ENCODE measurements at places on chromosomes 4 and X.
A peak's percentile ranks its signal among the peaks of the same experiment; 100 is the strongest.

DNA sequence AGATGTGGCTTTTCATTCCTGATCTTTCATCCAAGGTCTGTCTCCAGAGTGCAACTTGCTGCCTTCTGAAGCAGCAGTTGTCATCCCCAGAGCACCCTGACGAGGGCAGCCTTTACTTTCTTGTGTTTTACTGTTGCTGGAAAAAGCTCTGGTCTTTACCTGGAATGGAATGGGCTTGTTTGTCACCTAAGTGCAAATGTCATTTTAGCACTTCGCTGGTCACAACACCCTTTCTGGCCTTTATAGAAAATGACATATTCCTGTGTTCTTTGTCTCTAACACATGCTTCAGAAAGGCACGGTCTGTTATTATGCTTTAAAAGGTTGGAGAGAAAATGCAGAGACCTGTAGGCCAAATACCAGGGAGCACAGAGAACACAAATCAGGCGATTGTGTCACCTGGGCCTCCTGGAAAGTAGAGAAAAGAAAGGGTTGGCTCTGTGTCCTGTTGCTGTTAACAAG, 332.7 kb upstream of the IGFBP7 start:
- DNase-seq = peak; percentile 0

- no peak for DNase-seq
Measured at GRCh38 chrX:22603060-22603459, 330.3 kb downstream of the CBLL2 start.

DNA sequence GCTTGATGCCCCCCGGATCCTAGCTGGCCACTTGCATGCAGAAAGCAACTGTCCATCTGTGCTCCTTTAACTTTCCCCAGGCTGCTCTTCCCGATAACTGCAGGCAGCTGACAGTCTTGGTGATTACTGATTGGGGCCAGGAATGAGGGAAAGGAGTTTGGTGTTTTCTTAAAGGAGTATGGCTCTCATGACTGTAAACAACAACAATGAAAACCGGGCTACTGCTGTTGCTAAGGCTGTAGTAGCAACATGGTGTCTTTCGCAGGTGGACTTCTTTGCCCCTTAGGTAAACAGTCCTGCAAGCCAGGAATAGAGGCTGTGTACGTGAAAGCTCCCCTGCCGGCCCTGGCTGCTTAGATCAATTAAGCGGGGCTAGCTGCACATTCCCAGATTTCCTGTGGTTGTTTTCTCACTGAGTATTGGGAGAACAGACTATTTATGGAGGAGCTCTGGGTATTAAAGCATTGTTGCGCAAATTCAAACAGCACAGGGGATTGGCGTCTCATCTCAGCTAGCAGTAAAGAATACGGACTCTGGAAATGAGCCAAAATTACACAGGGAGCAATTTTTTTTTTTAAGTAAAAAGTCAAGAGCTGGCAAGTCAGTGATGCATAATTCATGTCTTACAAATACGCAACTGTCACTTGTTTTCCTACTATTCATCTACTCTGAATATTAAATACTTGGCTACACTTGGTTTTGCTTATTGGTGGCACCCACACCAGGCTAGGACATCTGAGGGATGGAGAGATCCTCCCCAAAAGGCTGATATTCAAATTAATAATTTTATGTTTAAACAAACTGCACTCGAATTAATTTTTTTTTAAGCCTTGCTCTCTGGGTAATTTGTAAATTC, 61.6 kb upstream of the NAP1L5 start:
- DNase-seq = no peak

DNA sequence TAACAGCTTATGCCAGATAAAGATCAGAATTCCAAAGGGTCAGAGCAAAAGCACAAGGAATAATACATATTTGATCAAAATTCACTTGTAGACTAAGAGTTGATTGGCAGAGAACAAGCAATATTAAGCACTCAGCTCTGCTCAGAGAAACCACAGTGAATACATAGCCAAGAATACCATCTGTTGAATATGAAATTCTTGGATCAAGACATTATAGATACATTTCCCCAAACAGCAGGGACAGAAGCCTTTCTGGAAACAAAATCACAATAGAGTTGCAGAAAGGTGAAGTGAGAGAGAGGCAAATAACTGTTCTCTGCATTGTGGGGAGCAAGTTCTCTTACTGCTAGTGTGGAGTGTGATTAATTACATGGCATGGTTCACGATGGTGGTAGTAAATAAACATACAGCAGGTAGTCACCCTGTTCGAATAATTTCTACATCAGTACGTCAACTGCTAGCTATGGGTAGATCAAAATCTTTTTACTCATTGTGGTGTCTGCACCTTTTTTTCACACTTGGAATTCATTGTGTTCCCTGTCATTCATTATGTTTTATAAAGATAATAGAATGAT, 366.7 kb downstream of the PCDH7 start:
- no peak for DNase-seq

- no peak for DNase-seq
Measured at GRCh38 chrX:20742106-20742505, 475.4 kb upstream of the RPS6KA3 start.

- DNase-seq = no peak
Measured at GRCh38 chr4:4651811-4652755, 110.2 kb upstream of the STX18 start.

- DNase-seq = no peak
Measured at GRCh38 chr4:44256414-44256813, 192.2 kb downstream of the KCTD8 start.

- peak; percentile 78 for DNase-seq
Measured at GRCh38 chr4:143184217-143184502, 557 bp upstream of the USP38 start.

DNA sequence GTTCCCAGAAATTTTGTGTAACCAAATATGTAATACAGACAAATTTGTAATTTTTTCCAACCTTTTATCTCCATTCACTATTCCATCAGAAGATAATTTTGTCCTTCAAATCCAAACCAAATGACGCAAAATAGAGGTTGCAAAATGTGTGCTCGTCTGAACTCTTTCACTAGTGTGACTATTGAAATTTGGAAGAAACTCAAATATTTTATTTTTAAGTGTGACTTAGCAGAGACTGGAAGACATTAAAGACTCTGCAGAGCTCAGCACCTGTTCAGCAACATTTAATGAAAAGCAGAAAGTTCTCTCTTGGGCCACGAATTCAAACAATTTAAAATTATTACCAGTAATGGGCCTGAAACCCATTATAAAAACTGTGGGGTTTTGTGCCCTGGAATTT, 30.0 kb upstream of the APELA start:
- DNase-seq = no peak

GRCh38 chr4:56787380-56787779, 34.1 kb downstream of the SPINK2 start:
- DNase-seq = no peak

- no peak for DNase-seq
Measured at GRCh38 chr4:34194585-34194984, 2049.7 kb downstream of the ARAP2 start.

- DNase-seq = no peak
Measured at GRCh38 chrX:64975491-64975890, 759 bp downstream of the ZC4H2 start.

DNA sequence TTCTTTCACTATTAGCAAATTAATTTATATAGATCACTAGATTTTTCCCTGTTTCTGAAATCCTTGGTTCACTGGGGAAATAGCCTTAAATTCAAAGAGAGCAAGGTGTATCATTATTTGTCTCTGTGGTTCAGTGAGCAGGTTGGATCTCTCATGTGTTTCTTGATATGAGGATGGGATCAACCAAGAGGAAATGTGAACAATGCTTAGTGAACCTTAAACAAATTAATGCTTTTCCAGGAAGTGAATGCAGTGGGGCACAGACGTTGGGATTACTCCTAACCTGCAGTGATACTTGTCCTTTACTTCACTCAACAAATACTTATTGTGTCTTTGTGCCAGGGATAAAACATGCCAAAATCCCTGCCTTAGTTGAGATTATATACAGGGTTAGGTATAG, 193.2 kb downstream of the SHROOM3 start:
- DNase-seq = no peak

DNA sequence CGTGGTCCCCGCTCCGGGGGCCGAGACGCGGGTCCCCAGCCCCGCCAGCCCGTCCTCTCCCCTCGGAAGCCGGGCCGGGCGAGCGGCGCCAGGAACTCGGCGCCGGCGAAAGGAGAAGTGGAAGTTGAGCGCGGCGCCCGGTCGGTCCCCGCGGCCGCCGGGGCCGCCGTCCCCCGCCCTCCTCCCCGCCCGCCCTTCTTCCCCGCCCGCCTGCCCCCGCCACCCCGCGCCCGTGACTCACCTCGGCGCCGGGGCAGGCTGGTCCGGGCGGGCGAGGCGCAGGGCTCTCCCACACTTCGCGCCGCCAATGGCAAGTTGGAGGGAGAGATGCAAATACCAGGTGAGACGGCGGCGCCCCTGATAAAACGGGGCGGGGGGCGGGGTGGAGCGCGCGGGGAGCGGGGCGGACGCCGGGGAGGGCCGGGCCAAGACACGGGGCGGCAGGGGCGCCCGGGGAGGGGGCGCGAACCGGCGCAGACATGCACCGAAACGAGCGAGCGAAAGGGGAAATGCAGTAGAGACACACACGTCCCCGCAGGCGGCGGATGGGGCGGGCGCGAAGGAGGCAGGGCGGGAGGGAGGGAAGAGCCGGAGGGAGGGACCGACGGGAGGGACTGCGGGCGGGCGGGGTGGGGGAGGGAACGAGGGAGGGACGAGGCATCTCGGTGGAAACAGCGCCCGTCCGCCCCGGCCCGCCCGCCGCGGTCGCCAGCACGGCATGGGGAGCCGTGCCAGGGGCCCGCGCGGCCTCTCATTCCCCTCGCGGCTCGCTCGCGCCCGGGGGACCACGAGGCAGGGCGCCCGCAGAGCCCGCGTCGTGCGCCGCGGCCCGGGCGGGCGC, at the start of gene ELF4:
Gene ELF4, minus strand, starts transcription at position 119 of the 841 bp plus-strand sequence. CDS start 29,167 bp downstream, outside the sequence.
- DNase-seq = no peak

DNA sequence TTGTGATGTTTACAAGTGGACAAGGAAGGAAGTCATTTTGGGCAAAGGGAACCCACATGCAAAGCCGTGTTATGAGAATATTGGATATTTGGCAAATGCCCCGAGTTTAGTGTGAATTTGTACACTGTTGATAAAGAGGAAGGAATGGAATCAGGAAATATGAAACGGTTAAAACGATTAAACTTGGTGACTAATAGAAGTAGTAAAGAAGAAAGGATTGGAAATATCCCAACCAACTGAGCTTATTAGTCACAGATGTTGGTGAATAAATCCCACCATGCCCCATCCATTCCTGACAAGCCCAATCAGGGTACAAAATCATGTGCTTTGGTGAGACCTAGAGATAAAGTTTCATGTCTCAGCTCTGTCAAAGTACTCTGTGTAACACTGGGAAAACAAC, 22.0 kb downstream of the ARHGAP24 start:
- no peak for DNase-seq

GRCh38 chrX:6067600-6067999, 161.1 kb downstream of the NLGN4X start:
- DNase-seq = no peak

DNA sequence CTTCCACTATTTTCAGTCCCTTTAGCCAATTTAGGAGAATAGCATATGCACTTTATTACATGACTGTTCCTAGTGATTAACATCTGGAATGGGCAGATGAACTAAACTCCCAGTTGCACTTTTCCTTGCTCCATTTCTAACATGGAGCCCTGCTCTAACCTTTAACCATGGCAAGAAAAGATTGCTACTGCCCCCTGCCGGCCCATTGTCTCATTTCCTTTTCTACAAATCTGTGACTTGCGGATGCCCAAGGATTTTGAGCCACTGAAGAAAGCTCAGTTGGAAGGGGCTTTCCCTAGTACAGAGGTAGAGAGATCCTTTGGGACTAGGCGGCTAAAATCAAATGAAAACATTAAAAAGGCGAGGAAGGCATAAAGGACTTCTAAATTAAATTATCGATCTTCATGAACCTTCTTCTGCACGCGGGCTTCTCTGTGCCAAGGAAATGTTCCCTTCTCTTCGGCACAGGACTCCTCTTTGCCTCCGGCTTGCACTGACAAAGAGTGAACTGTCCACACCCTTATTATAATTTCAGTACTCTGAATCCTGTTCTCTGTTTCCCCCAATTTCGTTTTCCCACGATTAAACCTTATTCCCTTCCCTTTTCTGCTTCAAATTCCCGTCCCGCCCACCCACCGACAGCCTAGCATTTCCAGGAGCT, 577 bp upstream of the GLRA2 start:
- DNase-seq = peak; percentile 0

- DNase-seq = no peak
Measured at GRCh38 chrX:130805903-130806302, 97.1 kb downstream of the ENOX2 start.

DNA sequence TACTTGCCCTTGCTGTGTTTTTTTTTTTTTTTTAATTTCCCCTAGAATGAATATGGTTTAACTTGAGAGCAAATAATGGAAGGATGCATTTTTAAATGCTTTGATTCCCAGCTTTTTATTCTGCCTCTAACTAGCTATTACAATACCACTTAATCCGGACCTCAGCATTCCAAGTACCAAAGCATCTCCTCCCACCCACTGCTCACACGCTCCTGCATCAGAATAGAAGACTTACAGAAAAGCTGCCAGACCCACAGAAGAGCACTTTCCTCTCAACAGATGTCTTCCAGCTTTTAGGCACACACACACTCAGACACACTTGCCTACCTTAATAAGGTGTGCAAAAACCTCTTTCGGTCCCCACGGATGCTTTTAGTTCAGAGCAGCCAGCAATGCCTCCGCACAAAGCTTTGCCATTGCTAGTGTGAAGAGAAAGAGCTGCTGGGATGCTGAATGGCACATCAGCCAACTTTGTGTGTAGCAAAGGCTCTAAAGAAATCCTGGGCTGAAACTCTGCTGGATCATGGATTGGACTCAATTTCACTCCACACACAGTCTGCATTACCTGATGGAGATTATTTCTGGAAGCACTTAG, 1056.2 kb downstream of the DMD start:
- no peak for DNase-seq

GRCh38 chr4:48904541-48905142, 1.9 kb downstream of the OCIAD2 start:
- no peak for DNase-seq

- no peak for DNase-seq
Measured at GRCh38 chr4:137422666-137423065, 109.6 kb downstream of the PCDH18 start.

GRCh38 chr4:108030332-108030731, 40.6 kb downstream of the HADH start:
- no peak for DNase-seq

- DNase-seq = no peak
Measured at GRCh38 chr4:34362654-34363053, 1881.7 kb downstream of the ARAP2 start.

- DNase-seq = no peak
Measured at GRCh38 chr4:154578919-154579318, 11.6 kb downstream of the FGA start.
